Mucosa of gallbladder (tissue), 1 donor: ENCODE measurements at places on chromosomes 4 and X. TPM values are rescaled to one million over a fixed set of nuclear protein-coding genes. Genes with fewer than 3 reads are reported as not detected.

DNA sequence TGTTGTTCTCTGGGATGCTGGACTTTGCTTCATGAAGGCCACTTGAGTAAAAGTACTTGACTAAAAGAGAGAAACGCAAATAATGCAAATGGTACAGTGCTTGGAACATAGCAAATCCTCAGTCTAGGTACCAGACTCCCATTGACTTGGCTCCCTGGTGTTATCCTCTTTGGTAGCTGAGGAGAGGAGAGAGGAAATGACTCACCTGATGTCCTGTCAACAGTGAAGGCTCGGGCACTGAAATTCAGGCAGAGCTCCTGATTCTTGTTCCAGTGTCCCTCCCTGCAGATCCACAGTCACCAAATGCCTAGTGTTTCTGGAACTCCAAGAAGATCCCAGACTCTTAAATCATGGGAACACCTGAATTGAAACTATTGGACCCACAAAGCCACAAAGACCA, 22.5 kb upstream of the TCEAL4 start:
- DNase-seq = no peak

GRCh38 chr4:188198982-188199792, 59.9 kb downstream of the TRIML1 start:
- DNase-seq = no peak

MAGEE2 gene
- 0.43 TPM for total RNA-seq

DNA sequence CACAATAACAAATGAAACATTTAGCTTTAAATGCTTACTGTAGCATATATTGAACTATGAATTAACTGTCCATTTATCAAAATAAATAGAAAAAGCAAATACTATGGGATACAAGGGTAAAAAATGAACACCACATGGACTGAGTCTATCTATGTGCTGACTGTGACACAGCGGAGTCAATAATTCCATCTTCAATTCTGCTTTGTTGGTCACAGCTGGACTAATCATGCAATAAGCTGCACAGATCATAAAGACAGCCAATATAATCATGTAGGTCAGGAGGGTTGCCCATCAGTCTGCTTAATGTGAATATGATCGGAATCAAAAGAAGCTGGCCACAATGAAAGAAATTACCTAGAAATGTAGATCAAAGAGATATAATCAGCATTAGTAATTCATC, 95.7 kb upstream of the FAM47A start:
- no peak for DNase-seq

DNA sequence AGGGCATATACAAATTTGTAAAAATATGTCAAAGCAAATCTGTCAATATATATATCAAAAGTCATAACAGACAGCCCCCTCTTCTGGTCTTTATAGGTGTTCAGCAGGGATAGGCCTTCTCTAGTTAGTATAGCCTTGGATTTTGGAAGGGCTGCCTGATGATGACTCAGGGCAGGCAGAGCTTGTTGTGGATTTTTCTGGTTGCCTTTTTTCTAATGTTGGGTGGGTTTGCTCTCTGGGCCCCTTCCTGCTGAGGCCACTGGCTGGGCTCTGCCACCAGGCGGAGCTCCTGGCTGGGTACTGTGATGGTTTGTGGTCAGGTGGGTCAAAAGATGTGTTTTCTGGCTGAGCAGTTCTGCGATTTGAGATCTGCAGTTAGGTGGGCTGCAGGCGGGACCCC, 294.2 kb downstream of the GRIA2 start:
- no peak for DNase-seq

CXCL11 gene
- not detected for total RNA-seq

DNA sequence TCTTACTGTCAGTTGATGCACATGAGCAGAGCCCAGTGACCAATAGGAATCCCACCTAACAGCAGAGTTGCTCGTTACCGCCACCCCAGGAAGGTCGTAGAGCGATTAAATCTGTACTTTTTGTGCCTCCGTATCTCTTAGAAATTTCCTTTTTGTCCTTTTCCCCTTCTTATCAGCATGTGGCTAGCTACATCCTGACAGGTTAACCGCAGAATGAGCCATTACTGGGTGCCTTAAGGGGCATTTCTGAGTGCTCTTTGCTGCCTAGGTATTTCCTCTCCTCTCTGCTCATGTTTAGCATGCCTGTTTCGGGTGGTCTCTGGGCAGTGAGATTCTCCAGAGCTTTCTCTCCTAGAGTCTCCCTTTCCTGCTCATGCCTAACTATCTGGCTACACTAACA, 530.5 kb downstream of the FAM133A start:
- no peak for DNase-seq

- DNase-seq = no peak
Observed at GRCh38 chrX:40835526-40835925, 100.2 kb upstream of the MED14 start.

FAM47E gene
- 13.8 TPM for total RNA-seq

DNA sequence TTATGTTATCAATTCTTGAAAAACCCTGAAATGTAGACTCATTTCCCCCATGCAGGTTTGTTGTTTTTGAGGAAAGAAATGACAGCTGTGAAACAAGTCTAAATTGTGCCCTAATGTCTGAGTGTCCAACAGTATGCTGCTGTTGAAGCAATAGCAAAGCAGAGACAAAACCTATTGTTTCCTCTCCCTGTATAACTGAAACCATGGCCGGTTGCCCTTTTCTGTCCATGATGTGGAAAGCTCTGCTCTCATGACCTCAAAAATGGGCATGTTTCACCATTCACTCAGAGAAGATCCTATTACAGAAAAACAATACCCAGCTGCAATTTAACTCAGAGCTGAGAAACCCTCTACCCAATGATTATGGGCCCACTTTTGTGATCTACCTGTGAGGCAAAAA, 312.6 kb upstream of the FTHL17 start:
- no peak for DNase-seq

DNA sequence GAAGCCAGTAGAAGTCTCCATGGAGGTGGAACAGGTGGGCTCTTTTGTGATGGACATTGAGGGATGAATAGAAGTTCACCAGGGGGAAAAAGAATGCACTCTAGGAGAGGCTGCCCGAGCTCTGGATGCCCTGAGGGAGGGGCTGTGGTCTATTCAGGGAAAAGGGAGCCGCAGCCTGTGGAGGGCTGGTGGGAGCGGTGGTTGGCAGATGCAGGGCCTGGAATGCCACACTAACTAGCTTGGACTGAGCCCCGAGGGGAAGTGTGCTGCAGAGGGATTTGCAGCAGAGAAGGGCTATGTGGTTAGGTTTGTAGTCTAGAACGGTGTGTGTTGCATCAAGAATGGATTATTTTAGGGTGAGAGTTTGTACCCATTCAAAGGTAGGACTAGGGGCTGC, 29.5 kb upstream of the PSAPL1 start:
- DNase-seq = no peak

SLC26A1 gene
- 4.3 TPM for total RNA-seq

- peak; percentile 56 for DNase-seq
Observed at GRCh38 chr4:742742-743311, 37.2 kb downstream of the PCGF3 start.

- no peak for DNase-seq
Observed at GRCh38 chr4:708631-708933, 3.0 kb downstream of the PCGF3 start.

TRIM75 gene
- not detected for total RNA-seq

DNA sequence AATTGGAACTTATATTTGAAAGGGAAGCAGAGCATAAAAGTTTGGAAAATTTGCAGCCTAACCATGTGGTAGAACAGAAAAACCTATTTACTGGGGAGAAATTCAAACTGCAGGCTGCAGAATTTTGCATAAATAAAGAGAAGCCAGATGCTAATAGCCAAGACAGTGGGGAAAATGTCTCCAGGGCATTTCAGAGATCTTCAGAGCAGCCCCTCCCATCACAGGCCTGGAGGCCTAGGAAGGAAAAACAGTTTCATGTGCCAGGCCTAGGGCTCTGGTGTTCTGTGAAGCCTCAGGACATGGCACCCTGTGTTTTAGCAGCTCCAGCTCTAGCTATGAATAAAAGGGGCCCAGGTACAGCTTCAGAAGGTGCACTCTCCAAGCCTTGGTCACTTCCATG, 648.7 kb upstream of the FRG1 start:
- DNase-seq = no peak

UNC5C gene
- total RNA-seq = 2.6 TPM

BMX gene
- total RNA-seq = 3.7 TPM

DNA sequence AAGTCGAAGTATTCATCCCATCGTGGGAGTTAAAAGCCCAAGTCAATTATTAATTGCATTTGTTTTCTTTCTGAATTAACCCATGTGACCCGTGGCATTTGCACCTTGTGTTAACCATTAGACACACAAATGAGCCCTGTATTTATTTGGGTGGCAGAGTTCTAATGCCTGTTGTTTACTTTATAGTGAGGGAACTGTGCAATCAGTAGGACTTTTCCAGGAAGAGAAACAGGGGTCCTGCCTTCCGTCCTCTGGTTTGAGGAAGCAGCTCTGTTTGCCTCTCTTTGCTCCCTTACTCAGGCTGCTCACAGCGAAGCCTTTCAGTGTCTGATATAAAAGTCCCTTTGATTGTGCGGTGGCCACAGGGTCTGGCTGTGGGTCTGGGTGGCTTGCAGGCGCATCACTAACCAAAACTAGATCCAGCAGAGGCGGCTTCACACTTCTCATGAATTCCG, 263.6 kb downstream of the PTTG2 start:
- DNase-seq = peak; percentile 62

COL4A6 gene
- total RNA-seq = 109 TPM

DNA sequence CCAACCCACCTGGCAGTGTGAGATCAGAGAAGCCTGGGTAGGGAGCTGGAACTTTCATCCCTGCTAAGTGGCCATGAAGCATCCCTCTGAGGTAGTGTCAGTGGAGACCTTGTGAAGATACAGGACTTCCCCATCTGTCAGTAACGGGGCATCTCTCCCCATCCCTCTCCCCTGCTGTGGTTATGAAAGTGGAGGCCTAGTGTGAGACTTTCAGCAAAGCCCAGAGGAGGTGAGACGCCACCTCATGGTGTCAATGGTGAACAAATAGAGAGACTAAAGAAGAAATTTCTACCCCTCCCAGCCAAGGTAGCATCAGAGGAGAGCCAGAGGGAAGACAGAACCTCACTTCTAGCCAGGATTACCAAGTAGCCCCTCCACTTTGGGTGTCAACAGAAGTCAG, 150.2 kb downstream of the VEGFC start:
- DNase-seq = no peak

DNA sequence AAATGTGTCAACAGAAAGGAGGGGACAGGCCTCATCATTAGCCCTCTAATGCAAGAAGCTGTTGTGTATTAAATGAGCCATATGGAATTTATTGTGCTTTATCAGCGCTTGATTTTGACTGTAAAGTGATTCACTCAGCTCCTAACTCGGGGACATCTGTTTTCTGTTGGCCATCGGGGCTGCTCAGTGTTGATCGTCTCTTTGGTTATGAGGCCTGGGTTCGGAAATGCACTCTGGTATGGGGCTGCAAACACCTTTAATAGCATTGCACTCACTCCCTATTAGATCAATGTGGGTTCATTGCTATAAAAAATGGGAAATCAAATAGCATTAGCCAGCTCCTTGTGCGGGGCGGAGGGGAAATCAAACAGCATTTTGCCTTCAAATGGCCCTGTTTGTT, 6.4 kb downstream of the ARX start:
- DNase-seq = no peak

CXCL10 gene
- 0.81 TPM for total RNA-seq

SHROOM2 gene
- 13.1 TPM for total RNA-seq

ADH1C gene
- 41.6 TPM for total RNA-seq

MID2 gene
- total RNA-seq = 20.9 TPM

GRCh38 chr4:124869961-124870495, 157.5 kb upstream of the ANKRD50 start:
- no peak for DNase-seq

- no peak for DNase-seq
Observed at GRCh38 chrX:54208531-54208930, 25.5 kb upstream of the FAM120C start.

- DNase-seq = no peak
Observed at GRCh38 chr4:7910952-7911578, 28.6 kb downstream of the AFAP1 start.

DNA sequence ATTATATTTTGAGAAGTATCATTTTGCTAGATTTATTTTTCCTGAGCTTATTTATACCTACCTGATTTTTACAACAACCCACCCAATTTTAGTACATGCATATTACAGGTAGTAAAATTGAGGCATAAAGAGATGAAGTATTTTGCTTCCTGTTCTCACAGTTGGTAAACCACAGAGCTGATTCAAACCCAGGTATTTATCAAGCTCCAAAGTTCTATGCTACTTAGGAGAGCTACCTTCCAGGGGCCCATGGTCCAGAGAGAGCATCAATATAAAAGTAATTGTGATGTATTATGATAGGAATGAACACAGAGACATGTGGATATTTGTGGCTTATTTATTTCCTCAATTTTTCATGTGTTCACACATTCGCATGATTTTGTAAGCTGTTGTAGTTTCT, 20.2 kb upstream of the GBA3 start:
- no peak for DNase-seq

DNA sequence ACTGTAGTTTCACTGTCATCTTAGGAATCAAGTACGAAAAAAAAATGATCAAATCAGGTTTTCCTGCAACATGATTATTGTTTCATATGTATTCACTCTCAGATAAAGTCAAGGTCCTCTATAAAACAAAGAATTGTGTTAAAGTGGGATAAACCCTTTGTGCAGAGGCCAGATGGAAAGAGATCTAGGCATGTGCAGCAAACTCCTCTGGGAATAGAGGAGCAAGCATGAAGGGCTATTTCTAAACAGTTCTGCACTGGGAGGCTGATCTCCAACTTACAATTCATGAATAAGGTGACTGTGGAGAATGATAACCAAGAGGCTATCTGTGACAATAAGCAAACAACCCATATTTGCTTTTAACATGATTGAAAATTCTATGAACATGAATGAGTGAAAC, 2.4 kb upstream of the WDFY3 start:
- no peak for DNase-seq

DNA sequence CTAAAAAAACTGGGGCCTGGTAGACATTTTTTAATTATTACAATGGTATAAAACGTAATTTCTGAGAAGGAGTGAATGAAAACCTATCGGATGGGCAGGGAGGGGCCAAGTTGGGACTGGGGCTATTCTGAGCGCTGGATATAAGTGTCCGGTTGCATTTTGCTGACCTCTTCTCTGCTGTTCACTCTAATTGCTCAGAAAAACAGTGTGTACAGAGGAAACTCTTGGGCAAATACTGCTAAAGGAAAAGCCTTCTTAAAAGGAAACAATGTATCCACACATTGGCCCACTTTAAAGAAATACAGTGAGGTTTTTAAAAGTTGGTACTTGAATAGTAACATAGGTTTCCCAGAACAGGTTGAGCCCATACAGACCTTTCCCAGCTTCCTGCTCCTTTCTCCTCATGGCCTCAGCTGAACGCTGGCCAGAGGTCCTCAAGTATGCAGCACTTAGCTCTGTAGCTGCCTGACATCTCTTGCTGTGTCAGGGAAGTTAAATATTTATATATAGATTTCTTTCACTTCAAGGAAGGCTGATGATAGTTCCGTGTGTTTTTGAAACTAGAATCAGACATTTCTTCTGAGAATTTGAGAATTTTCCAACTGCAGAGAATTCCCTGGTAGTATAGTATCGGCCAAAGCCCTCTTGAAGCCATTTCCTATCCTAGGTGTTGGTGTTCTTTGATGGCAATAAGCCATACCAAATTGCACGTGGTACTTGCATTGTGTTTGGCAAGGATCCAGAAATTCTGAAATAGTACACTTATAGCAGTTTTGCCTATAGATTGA, 97.1 kb upstream of the SLC4A4 start:
- DNase-seq = peak; percentile 26
